ENCODE measurements at places on chromosomes 7 and 10.

DNA sequence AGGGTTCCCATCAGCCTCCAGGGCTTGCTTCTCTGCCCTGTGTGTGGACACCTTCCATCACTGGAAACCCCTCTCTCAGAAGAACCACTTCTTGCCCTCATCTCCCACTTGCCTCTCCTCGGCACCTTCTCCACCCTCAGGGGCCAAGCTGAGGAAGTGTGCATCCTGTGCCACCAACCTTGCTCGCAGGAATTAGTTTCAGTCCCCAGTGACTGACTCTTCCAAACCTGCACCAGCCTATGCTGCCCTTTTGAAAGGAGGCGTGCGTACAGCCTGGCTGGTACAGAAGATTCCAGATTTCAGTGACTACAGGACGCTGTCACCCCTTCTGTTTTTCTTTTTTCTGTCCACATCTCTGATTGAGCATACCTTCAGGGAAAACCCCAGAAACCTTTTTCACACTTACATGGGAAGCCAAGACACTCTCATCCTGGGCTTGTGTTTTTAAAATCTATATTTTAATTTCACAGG lies 67.1 kb downstream of the IKZF1 start:
- DNase-seq: no peak

DNA sequence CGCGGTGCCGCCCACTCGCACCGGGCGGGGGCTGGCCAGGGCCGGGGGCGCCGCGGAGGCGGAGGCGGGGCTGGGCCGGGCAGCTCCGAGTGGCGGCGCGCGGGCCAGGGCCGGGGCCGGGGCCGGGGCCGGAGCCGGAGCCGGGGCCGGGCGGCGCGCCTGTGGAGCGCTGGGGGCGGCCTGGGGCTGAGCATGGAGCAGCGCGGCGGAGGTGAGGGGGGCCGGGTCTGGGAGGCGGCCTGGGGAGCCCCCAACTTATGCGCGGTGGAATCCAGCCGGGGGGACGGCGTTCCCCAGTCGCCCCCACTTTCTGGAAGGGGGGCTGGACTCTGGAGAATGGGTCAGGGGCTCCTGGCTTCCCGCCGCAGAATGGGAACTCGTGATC lies at the start of gene LZTS2:
LZTS2 (plus strand) TSS at position 67 of the 385 bp plus-strand sequence. CDS start 2,731 bp downstream, outside the sequence.
- no peak for DNase-seq

- DNase-seq: no peak
Observed at GRCh38 chr7:102248456-102249395, 37.9 kb upstream of the SH2B2 start.

GRCh38 chr10:70509757-70510147 lies 31.2 kb downstream of the PALD1 start:
- no peak for DNase-seq

GRCh38 chr10:53458007-53458406 lies 685.4 kb upstream of the MBL2 start:
- no peak for DNase-seq

DNA sequence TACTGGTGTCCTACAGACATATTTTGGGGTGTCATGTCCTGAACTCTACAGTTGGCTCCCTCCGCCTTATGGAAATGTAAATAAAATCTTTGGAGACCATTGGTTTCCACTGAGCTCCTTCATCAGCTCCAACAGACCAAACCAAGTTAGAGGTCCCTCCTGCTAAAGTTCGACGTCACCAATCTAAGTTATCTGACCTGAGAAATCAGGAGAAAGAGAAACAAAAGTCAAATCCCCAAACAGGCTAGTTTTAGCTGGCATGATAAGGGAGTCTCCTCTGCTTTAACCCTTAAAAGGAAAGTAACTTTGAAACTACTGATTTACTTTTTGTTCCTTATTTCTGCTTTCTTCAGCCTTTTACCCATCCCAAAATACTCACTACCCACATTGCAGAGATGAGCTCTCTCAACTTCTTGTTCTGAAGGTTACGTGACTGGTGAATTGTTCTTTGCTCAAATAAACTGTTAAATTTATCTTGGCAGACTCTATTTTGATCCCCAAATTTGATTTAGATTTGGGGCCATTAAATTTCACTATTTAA lies 39.9 kb downstream of the AVL9 start:
- DNase-seq: no peak

DNA sequence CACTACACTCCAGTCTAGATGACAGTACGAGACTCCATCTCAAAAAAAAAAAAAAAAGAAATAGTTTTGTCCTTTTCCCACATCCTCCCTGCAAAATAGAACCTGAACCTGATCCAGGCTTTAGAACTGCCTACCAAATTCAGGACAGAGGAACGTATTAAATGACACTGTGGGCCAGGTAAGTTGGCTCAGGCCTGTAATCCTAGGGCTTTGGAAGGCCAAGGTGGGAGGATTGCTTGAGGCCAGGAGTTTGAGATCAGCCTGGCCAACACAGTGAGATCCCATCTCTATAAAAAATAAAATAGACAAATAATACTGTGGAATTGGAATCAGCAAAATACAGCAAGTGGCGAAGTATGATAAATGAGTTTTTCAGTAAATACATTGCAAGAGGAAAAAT lies 10.0 kb upstream of the BNIP3 start:
- no peak for DNase-seq
